ENCODE measurements at places on chromosomes 2 and 18. TPM values are rescaled to one million over a fixed set of nuclear protein-coding genes. Genes with fewer than 3 reads are reported as not detected.
A peak's percentile ranks its signal among the peaks of the same experiment; 100 is the strongest.

GRCh38 chr2:97774425-97774824 is 61.0 kb downstream of the ZAP70 start:
- DNase-seq = no peak

- no peak for DNase-seq
Observed at GRCh38 chr2:19189391-19189790, 169.0 kb downstream of the OSR1 start.

GRCh38 chr2:204561771-204562170 is 16.5 kb downstream of the PARD3B start:
- no peak for DNase-seq

The B4GALT6 gene
- total RNA-seq = 8.3 TPM

GRCh38 chr2:96841701-96842495 is 1.9 kb downstream of the ANKRD23 start:
- DNase-seq = no peak

The SCYGR4 gene
- total RNA-seq = not detected

The STPG4 gene
- 0.07 TPM for total RNA-seq

- no peak for DNase-seq
Observed at GRCh38 chr2:46802665-46803546, 112.7 kb downstream of the MCFD2 start.

DNA sequence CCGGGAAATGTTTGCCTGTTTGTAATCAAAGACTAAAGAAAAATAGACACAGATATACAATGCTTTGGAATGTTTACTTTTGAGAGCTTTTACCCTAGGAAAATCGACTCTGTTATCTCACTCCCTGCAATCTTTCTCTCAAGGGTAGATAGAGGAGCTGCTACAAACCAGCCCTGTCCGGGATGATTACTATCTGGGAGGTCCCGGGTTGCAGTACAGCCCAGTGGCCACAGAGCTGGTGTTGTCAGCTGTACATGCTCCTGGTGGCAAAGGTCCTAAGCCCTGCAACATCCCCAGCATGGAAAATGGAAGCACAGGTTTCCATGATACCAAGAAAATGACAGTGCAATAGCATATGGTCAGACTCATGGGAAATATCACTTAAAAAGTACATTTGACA is 570.5 kb upstream of the SOX11 start:
- no peak for DNase-seq

DNA sequence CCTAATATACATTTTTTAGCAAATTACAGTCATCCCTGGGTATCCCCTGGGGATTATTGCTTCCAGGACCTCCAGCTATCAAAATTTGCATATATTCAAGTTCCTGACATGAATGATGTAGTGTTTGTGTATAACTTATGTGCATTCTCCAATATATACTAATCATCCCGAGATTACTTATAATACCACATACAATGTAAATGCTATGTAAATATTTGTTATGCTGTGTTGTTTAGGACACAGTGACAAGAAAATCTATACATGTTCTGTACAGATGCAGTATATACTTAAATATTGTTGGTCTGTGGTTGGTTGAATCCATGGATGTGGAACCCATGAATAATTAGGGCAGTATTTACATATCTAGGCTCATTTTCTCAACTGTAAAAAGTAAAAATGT is 1060.3 kb downstream of the DSC3 start:
- DNase-seq = no peak

GRCh38 chr2:185291035-185291647 is 447.5 kb upstream of the FSIP2 start:
- peak; percentile 41 for DNase-seq

Measured in foreskin keratinocyte (primary cell).